SIG-M5 (cell line): ENCODE measurements at places on chromosomes 5 and 9.

GRCh38 chr5:172534229-172535107 lies 80.1 kb upstream of the SH3PXD2B start:
- DNase-seq, result no peak

- DNase-seq, result no peak
Measured at GRCh38 chr9:26181836-26182235, 503.6 kb upstream of the TUSC1 start.

DNA sequence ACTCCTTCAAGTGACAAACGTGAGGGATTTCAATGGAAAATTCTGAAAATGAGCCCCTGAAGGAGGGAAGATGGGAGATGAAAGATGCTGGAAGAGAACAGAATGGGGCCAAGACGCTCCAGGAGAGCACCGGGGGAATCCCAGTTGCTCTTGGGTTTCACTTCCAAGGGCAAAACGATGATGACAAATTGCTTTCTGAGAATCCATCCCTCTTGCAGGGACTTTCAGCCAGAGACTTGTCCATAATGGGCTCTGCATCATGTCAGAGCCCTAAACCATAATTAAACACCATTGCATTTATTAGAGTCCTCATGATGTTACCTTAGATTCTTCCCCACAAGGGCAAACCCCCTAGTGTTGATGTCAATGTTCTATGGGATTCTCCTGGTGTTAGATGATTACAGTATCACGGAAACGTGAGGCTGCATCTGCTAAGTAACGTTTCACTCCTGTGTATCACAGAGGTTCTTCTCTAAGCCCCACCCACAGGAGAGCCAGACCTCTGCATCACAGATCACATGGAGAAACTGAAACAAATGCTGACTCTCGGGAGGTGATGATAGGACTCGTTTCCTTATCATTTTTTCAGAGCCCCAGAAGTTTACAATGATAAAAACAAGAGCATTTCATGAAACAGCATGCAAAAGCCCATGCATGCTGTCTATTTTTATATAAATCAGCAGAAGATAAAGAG lies 114.4 kb downstream of the TENT4A start:
- no peak for DNase-seq

DNA sequence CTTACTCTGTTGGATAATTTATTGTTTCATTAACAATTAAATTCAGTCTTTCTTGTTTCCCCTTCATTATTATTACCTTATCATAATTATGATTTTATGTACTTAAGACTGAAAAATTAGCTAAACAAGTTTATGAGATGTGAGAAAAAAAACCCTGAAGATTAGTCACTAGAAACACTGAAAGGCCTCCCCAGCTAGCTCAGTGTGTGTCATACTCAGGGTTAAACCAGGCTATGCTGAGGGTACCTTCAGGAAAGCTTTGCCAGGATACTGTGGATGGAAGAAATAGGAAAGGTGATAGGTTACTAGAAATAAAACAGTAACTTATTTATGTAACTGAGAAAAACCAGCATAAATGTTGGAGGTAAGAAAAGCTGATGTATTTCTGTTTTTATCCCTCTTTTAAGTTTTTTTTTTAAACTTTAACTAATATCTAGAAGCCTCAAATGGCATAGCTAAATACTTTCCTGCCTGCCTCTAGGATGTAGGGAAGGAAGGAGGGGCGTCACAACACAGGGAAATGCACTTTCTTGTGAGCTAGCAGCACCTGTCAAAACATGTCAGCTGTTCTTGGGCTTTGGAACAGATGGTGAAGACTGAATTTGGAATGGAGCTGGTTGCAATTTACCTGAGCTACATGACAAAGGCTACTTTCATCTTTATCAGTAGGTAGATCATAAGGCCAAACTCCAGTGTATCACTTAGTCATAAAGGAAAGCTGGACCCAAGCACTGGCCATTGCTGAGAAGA lies 24.2 kb downstream of the NMRK1 start:
- no peak for DNase-seq

DNA sequence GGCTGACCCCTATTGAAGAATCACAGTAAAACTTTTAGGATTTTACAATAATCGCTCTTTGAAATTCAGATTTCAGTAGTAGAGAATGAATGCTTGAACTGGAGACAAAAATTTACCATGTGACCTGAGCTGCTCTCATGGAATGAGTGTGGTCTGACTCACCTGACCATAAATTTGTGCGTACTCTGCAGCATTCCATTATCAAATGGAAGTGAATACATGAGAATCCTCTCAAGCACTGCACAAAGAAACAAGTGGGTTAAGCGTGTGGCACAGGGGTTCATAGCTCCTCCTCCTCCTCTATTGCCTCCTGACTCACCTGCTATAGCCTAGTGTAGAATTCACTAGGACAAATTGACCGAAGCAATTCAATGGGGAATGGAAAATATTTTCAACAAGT lies 269.8 kb upstream of the CDH9 start:
- no peak for DNase-seq

DNA sequence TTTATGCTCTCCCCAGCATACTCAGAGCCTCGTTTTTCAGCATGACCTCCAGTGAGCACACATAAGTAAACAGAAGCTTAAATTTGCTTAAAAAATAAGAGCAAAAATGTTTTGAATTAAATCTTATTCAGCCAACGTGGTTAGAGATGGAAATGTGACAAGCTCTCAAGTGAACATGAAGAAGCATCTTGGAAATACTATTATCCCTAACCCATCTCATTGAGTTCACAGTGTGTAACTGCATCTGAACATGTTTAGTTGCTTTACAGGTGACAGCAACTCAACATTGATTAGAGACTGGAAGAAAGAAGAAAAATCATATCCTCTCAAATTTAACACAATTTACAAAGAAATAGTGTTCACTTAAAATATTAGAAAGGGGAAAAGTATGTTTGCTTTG lies 1785.1 kb downstream of the MAT2B start:
- DNase-seq, result no peak

DNA sequence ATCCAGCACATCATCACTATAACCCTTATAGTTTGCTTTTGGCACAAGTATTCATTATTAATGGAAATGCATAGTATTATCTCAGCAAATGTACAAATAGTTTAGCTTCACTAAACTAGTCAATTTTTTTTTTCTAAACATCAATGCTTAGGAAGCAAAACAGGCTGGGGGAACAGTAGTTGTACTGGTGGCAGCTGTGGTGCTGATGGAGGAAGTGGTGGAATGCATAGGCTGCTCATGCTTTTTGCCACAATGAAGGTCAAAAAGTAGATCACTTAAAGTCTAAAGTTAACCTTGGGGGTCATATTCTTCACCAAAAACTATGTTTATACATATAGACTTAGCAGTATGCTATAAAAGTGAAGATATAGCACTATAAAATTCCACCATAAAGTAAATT lies 36.3 kb upstream of the CDKN2B start:
- no peak for DNase-seq

GRCh38 chr9:110148891-110149290 lies 59.1 kb downstream of the C9orf152 start:
- no peak for DNase-seq

- DNase-seq, result no peak
Measured at GRCh38 chr9:21936161-21936560, 58.0 kb downstream of the CDKN2A start.

- no peak for DNase-seq
Measured at GRCh38 chr9:106467113-106467864, 395.7 kb upstream of the ZNF462 start.

- DNase-seq, result no peak
Measured at GRCh38 chr9:74071502-74071901, 425.6 kb upstream of the RORB start.

- no peak for DNase-seq
Measured at GRCh38 chr9:127832248-127832647, 22.2 kb downstream of the ENG start.
